NCI-H2107 (cell line): ENCODE measurements at places on chromosomes 7 and 10.

- no peak for DNase-seq
Observed at GRCh38 chr7:113752689-113753088, 166.1 kb downstream of the PPP1R3A start.

- no peak for DNase-seq
Observed at GRCh38 chr10:26430641-26431163, 7.4 kb upstream of the APBB1IP start.

DNA sequence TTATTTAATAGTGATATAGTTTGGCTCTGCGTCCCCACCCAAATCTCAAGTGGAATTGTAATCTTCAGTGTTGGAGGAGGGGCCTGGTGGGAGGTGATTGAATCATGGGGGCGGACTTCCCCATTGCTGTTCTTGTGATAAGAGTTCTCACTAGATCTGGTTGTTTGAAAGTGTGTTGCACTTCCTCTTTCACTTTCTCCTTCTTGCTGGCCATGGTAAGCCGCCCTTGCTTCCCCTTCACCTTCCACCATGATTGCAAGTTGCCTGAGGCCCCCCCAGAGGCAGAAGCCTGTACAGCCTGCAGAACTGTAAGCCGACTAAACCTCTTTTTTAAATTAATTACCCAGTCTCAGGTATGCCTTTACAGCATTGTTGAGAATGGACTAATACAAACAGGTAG lies 101.4 kb downstream of the MTPAP start:
- no peak for DNase-seq

DNA sequence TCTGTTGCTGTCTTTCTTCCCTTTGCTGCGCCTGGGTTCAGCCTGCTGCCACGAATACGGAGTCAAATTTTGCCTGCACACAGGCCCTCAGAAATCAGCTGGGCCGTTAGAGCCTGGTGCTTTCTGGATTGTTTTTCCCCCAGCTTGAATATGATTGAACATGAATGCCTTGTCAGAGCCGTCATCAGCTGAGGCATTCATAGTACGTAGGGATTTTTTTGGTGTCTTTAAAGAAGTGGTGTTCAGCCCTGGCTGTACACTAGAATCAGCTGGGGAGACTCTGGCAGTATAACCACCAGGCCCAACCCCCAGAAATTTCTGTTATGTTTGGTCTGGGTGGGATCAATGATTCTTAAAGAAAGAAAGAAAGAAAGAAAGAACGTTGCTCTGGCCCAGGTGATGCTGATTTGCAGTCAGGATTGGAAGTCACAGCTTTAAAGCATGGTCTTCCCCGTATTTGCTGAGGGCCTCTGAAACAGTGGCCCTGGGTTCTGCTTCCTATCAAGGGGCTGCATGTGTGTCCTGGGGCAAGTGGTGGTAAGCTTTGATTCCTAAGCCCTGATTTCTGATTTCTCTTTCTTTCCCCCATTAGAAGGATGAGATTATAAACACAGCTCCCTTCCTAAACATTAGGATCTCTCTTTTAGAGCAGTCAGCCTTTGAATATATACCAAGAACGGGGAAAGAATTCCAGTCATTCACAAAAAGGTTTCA lies 24.7 kb downstream of the NUB1 start:
- no peak for DNase-seq

DNA sequence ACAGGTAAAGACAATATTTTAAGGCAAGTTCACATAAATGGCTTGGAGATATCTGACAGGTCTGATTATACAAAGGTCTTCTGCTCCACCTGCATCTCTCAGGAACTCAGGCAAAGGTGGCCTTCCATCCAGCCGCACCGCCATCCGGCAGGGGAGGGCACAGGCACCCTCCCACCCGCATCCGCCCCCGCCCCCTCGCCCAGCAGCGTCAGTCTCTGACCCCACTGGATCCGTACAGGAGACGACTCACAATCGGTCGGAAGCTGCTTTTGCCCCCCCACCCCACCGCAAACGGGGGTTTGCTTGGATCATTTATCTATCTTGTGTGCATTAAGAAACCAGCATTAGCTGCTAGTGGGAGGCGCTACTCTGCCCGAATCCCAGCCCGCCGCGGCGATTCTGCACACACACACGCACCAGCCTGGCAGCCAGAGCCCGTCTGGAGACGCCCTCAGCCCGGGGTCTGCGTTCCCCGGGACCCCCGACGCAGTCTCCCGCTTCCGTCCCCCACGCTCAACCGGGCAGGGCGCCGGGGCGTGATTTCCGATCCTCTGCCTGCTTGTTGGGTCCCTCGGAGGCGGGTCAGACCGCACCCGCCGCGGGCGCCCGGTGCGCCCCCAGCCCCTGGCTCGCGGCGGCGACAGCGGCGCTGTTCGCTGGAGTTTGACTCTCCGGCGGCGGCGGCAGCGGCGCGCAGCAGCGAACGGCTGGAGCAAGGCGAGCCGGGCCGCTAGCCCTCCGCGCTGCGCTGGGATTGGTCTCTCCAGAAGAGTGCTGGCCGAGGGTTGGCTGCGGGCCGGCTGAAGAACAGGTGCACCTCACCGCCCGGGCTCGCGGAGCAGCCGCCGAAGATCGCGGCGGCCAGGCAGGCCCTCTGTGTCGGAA lies 820 bp upstream of the NRG3 start:
- DNase-seq: no peak

DNA sequence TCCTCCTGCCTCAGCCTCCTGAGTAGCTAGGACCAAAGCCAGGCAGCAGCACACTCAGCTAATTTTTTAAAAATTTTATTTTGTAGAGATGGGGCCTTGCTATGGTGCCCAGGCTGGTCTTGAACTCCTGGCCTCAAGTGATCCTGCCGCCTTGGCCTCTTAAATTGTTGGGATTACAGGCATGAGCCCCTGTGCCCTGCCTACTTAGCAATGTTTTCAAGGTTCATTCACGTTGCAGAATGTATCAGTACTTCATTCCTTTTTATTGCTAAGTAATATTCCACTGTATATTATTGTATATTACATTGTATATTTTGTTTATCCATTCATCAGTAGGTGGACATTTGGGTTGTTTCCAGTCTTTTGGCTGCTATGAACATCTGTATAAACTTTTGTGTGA lies 44.2 kb downstream of the PUS7 start:
- no peak for DNase-seq

- DNase-seq: no peak
Observed at GRCh38 chr10:48616436-48616835, 11.6 kb upstream of the ARHGAP22 start.
